Stimulated activated CD4-positive, alpha-beta T cell treated with anti-CD3 and anti-CD28 coated beads, Interleukin-12 subunit alpha, Interleukin-12 subunit beta, amount 100 ng/mL, for 24 hours (primary cell): ENCODE measurements at places on chromosomes 6 and 20.

- no peak for DNase-seq
Measured at GRCh38 chr6:3711776-3712175, 39.7 kb downstream of the PXDC1 start.

DNA sequence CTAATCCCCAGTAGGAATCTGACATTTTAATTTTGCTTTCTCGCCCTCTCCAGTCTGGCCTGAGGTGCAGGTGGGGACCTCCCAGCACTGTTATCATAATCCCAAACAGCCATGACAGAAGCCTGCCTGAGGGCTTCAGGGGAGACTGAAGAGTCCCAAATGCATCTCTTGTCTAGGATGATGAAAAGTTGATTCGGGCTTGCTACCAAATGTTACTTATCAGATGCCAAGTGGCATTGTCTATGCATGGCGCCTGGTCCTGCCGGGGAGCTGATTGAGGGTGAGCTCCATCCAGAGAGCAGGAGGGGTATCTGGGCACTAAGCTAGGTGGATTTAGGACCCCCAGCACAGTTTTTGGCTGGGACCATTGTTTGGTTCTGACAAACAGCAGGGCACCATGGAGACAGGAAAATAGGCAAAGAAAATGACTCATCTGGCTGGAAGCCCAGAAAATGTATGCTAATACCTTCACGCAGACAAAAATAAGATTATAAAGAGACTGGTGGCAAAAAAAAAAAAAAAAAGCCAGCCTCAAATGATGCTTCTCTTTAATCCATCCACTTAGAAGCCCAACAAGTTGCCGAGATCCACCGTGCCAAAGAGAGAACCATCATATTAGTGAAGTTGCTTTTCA, 513.7 kb upstream of the SULF2 start:
- no peak for DNase-seq

DNA sequence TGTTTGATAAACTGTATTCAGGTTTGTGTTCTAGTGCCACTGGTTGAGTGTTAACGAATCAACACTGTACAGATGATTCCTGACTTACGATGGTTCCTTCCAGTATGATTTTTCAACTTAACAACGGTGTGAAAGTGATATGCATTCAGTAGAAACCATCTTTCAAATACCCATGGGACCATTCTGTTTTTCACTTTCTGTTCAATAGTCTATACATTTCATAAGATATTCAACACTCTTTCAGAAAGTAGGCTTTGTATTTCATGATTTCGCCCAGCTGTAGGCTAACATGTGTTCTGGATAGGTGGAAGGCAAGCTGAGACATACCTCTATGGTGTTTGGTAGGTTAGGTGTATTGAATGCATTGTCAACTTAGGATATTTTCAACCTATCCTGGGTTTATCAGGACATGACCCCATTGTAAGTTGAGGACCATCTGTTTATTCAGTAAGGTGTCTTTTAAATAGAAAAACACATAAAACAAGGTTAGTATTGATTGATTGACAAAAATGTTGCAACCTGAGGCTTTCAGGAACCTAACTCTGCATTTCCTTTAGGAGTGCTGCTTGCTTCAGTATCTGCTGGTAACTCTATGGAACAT, 32.3 kb downstream of the SYNJ2 start:
- no peak for DNase-seq

- no peak for DNase-seq
Measured at GRCh38 chr6:162974685-162975084, 246.9 kb downstream of the PACRG start.

- DNase-seq: no peak
Measured at GRCh38 chr20:57566803-57567459, 6.0 kb downstream of the PCK1 start.
